Activated CD4-positive, alpha-beta T cell treated with anti-CD3 and anti-CD28 coated beads, Interleukin-2, amount 10 ng/mL, durations not matched to agents 24 days and 14 days (primary cell): ENCODE measurements at places on chromosomes 13 and 19.
A peak's percentile ranks its signal among the peaks of the same experiment; 100 is the strongest.

- H3K4me1 ChIP-seq, result peaks cover 21% of the 10 kb centered on the region
- DNase-seq, result peak; percentile 83
- peak overlapping the region; percentile 74 for H3K4me3 ChIP-seq
- H3K27me3 ChIP-seq, result no peaks in the 10 kb centered on the region
Measured at GRCh38 chr19:11324079-11324661, 15.3 kb downstream of the RAB3D start.

DNA sequence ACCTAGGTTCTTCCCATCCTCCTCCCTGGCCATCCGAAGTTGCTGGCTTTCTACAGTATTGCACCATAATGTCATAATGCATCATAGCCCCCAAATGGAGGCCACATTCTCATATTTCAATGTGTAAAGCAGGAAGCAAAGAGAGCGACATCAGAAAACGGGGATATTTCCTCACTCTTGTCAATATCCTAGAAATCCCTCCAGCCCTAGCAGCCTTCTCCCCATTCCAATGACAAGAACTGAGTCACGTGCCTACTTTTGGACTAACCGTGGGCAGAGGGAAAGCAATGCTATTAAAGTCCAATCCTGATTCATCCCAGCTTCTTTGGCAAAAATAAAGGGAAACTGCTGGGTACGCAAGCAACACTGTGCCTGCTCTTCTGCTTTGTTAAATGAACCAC, 4.3 kb upstream of the RAP2A start:
- H3K27me3 ChIP-seq, result peaks cover 25% of the 10 kb centered on the region
- no peak for DNase-seq
- H3K36me3 ChIP-seq, result no peaks in the 10 kb centered on the region
- peaks cover 12% of the 10 kb centered on the region for H3K4me1 ChIP-seq
- H3K27ac ChIP-seq, result no peak overlapping the region

DNA sequence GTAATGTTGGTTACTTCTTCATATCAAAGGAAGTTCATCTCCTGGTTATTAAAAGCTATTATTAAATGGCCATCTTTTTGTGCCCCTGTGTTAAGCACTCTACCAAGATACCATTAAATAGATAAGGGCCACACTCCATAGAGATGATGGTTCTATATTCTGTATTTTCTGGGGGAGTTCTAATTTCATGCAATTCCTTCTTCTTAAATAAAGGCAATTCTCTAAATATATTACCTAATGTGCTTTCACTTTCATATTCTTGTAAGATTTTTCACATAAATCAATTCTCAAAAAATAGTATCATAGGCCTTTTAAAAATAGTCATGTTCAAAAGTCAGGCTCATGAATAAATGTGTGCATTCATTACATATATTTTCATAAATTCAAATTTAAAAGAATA, 47.0 kb upstream of the USPL1 start:
- H3K4me3 ChIP-seq, result no peak overlapping the region
- H3K36me3 ChIP-seq, result no peaks in the 10 kb centered on the region
- no peak for DNase-seq
- no peaks in the 10 kb centered on the region for H3K27me3 ChIP-seq

GRCh38 chr19:44747739-44748425, 626 bp upstream of the BCL3 start:
- no peak for DNase-seq
- peak overlapping the region; percentile 94 for H3K27ac ChIP-seq
- peak overlapping the region; percentile 93 for H3K4me3 ChIP-seq
- H3K4me1 ChIP-seq, result peaks cover 57% of the 10 kb centered on the region

DNA sequence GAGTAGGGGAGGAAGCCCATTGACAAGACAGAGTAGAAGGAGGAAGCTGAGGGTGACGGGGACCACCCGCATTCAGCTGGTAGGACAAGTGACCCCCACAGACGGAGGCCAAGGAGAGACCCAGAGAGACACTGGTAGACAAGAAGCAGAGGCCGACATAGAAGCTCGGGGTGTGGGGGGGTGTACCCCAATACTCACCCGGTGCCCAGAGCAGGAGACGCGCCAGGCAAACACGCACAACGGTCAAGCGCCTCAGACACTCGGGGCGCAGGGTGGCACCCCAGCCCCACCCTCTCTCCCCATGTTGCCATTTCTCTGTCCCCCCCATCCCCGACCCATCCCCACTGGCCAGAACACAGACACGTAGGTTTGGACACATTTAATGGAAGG, 23.5 kb downstream of the SHANK1 start:
- no peaks in the 10 kb centered on the region for H3K36me3 ChIP-seq
- no peak overlapping the region for H3K4me3 ChIP-seq
- DNase-seq, result no peak

DNA sequence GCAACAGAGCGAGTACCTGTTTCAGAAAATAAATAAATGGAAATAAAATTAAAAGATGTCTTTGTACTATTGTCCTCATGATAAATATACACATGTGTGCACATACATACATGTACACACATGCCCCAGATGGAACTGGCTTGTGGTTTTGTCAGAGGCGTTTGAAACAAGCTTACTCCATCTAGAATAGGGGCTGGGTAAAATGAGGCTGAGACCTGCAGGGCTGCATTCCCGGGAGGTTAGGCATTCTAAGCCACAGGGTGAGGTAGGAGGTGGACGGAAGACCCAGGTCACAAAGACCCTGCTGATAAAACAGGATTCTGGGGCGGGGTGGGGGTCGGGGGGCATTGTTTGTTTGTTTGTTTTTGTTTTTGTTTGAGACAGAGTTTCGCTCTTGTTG, 8.1 kb upstream of the SIN3B start:
- no peak overlapping the region for H3K4me3 ChIP-seq
- H3K27me3 ChIP-seq, result peaks cover 11% of the 10 kb centered on the region
- no peaks in the 10 kb centered on the region for H3K36me3 ChIP-seq
- H3K4me1 ChIP-seq, result peaks cover 6% of the 10 kb centered on the region

DNA sequence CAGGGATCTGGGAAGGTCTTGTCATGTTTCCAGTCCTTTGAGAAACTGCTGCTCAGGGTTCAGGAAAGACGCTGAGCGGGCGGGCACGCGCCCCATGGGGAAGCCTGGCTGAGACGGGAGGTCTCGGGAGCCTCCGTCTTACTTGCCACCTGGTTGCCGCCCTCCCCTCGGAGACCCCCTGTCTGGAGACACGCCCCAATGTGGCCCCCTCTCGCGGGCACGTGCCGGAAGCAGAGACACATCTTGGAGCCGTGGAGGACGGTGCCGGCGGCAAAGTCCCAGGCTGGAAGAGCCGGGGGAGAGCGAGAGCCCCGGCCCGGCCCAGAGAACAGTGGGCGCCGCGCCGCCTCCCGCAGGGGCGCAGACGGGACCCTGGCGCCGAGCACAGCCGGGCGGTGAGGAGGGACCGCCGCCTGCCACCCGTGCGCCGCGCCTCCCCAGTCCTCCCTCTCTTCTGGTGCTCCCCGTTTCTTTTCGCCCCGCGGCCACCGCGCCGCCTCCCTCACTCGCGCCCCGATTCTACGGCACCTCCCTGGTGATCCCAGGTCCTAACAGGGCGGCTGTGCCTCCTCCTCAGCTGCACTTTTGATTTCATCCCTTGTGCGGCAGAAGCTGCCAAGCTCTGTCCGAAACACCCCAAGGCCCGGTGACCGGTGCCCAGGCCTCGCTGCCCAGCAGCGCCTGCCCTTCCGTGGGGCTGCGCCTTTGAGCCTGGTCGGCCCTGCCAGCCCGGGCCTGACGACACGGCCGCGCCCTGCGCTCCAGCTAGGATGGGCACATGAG, 15.5 kb downstream of the GJB2 start:
- H3K4me1 ChIP-seq, result peaks cover 8% of the 10 kb centered on the region
- peaks cover 79% of the 10 kb centered on the region for H3K27me3 ChIP-seq
- no peak for DNase-seq
- H3K36me3 ChIP-seq, result no peaks in the 10 kb centered on the region
- H3K27ac ChIP-seq, result no peak overlapping the region

- no peak overlapping the region for H3K27ac ChIP-seq
- H3K27me3 ChIP-seq, result peaks cover under 1% of the 10 kb centered on the region
- no peaks in the 10 kb centered on the region for H3K4me1 ChIP-seq
- H3K4me3 ChIP-seq, result no peak overlapping the region
- no peak for DNase-seq
Measured at GRCh38 chr19:49255674-49256073, 69.3 kb downstream of the SLC6A16 start.

DNA sequence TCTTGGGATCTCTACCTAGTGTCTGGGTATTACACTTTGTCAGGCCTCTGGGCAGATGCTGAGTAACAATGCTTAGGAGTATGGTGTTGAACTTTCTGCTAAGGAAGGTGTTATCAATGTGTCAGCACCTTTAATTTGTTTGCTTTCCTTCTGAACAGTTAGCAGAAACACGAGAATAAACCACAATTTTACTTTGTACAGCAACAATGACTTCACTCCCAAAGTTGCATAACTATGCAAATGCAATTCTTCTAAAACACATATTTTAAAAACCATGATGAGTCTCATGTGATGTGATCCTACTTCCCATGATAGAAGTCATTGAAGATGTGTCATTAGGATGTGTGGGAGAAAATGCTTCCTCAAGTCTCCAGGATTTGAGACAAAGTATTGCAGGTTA, 155.0 kb downstream of the POSTN start:
- no peak for DNase-seq
- H3K27ac ChIP-seq, result no peak overlapping the region
- H3K27me3 ChIP-seq, result no peaks in the 10 kb centered on the region
- no peaks in the 10 kb centered on the region for H3K4me1 ChIP-seq

- H3K4me1 ChIP-seq, result peaks cover 18% of the 10 kb centered on the region
- no peaks in the 10 kb centered on the region for H3K27me3 ChIP-seq
- H3K4me3 ChIP-seq, result no peak overlapping the region
- DNase-seq, result no peak
- H3K27ac ChIP-seq, result no peak overlapping the region
Measured at GRCh38 chr19:19637523-19638251, 5.8 kb downstream of the GMIP start.

DNA sequence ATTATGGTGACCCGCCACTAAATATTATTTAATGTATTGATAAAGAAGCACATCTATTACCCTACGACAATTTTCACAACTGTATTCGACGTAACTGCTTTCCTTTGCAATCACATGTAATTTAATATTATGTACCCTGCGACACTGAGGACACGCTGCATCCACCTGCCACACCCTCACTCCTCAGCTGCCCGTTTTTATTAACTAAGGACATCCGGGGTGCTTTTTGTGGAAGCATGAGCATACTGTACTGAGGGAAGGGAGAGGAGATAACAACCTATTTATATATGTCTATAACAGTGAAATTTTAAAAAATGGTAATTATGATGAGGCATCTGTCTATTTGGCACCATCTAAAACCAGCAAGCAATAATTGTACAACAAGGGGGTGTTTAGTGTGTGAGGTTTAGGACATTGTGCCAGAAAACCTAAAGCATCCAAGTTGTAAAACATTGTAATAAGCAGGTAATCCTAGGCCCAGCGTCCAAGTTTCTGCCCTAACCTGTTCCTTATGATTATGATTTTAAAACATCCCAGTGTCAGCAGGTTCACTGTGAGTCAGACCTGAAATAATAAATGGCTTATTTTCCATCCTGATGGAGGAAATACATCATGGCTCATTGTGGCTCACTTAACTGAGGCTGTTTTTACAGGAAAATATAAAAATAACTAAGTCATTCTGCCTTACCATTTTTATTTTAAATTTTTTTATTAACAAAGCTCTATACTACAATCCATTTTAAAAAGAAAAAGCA, 56.3 kb downstream of the FOXO1 start:
- H3K4me3 ChIP-seq, result no peak overlapping the region
- DNase-seq, result no peak
- peaks cover 74% of the 10 kb centered on the region for H3K4me1 ChIP-seq

DNA sequence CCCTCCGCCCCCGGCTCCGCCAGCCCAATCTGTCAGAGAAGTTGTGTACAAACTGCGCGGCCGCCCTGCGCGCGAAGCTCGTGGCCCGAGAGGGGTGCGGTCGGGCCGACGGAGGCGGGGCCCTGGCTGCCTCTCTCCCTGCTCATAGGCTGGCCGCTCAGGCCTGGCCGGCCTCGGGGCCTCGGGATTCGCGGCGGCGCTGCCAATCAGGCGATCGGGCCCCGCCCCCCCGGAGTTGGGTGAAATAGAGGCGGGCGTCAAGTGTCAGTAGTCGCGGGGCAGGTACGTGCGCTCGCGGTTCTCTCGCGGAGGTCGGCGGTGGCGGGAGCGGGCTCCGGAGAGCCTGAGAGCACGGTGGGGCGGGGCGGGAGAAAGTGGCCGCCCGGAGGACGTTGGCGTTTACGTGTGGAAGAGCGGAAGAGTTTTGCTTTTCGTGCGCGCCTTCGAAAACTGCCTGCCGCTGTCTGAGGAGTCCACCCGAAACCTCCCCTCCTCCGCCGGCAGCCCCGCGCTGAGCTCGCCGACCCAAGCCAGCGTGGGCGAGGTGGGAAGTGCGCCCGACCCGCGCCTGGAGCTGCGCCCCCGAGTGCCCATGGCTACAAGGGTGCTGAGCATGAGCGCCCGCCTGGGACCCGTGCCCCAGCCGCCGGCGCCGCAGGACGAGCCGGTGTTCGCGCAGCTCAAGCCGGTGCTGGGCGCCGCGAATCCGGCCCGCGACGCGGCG, at the start of gene KLF5:
Gene KLF5 (plus strand): TSS at position 270 of the 724 bp plus-strand sequence. CDS start 323 bp downstream, at position 593.
- DNase-seq, result peak; percentile 99
- H3K4me3 ChIP-seq, result peak within 1 kb of the TSS; percentile 86
- no peaks in the 10 kb centered on the region for H3K36me3 ChIP-seq

DNA sequence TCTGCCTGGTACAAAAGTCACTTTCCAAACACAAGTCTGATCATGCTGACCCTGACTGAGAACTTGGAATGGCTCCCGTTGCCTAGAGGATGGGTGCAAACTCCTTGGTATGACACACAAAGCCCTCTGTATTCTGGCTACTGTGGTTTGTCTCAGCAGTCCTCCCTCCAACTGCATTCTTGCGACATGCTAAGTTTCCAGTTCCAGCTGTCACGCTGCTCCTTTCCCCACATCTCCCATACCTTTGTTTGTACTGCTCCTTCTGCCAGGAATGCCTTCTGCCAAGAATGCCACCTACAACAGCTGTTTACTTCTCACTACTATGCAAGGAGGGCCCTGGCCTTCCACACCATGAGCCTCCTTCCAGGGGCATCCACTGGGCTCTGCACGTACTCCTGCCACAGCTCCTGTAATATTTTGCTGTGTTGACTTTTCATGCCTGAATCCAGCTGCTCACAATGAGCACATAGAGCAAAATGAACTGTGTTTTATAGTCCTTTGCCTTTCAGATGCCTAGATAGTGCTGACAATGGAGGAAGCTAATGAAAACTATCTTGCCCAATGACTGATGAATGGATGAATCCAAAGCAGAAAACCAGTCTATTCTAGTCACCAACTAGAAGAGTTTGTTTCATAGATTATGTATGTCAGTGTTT, 543.7 kb downstream of the EFNB2 start:
- no peak for DNase-seq
- H3K27me3 ChIP-seq, result no peaks in the 10 kb centered on the region
- H3K36me3 ChIP-seq, result no peaks in the 10 kb centered on the region

GRCh38 chr13:79349011-79349410, 57.0 kb downstream of the RBM26 start:
- H3K4me3 ChIP-seq, result no peak overlapping the region
- H3K36me3 ChIP-seq, result peaks cover 54% of the 10 kb centered on the region
- H3K27me3 ChIP-seq, result no peaks in the 10 kb centered on the region
- H3K27ac ChIP-seq, result no peak overlapping the region

DNA sequence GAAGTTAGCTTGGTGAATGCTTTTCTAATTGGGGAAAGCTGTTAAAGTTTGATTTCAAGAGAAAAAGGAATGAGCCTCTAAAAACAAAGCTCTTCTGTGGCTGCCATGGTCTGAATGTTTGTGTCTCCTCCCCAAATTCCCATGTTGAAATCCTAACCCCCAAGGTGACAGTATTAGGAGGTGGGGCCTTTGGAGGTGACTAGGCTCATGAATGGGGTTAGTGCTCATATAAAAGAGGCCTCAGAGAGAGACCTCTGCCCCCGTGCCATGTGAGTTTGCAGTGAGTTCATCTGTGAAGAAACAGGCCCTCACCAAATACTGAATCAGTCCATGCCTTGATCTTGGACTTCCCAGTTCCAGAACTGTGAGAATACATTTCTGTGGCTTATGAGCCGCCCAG, 56.5 kb downstream of the ARHGEF7 start:
- H3K36me3 ChIP-seq, result peaks cover 78% of the 10 kb centered on the region
- no peaks in the 10 kb centered on the region for H3K27me3 ChIP-seq
- H3K4me1 ChIP-seq, result peaks cover 41% of the 10 kb centered on the region
- H3K27ac ChIP-seq, result no peak overlapping the region
